Hematopoietic multipotent progenitor cell treated with erythropoietin and hydrocortisone succinate and interleukin-3 and kit ligand, for 8 days (in vitro differentiated cells): ENCODE measurements at places on chromosomes 7 and 10.

GRCh38 chr7:129840757-129841156 lies 112.0 kb downstream of the UBE2H start:
- DNase-seq = no peak

GRCh38 chr10:121485436-121486139 lies 112.7 kb downstream of the FGFR2 start:
- DNase-seq = no peak

- no peak for DNase-seq
These were observed 293.3 kb upstream of the KLF14 start for GRCh38 chr7:131027287-131027773.

DNA sequence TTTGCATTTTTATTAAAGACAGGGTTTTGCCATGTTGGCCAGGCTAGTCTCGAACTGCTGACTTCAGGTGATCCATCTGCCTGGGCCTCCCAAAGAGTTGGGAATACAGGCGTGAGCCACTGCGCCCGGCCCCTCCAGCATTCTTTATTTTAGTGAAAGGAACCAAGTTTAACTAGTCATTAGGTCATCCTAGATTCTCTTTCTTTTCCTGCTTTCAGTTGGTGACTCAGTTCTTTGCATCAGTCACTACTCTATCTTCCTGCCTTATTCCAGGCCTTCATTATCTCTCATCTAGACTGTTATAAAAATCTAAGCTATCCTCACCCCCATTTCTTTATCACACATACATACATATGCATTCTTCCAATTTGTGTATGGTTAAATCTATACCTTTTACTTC lies 63.7 kb downstream of the PRSS58 start:
- no peak for DNase-seq

- DNase-seq = no peak
These were observed 739.5 kb downstream of the SORCS1 start for GRCh38 chr10:106424981-106425380.

DNA sequence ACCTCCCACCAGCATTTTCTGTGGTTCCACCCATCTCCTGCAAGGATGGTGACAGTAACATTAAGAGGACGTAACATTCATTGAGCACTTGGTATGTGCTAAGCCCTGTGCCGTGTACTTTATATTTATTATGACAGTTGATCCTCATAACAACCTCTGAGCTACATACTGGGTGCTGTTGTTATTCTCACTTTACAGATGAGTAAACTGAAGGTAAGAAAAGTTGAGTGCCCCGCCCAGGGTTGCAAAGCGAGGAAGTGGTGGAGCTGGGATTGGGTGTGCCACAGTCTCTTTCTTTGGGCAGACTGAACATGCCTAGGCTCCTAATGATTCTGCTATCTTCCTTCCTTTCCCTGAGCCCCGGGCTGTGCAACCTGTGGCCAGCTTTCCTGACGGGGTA lies 107.4 kb downstream of the SH3PXD2A start:
- DNase-seq = no peak

DNA sequence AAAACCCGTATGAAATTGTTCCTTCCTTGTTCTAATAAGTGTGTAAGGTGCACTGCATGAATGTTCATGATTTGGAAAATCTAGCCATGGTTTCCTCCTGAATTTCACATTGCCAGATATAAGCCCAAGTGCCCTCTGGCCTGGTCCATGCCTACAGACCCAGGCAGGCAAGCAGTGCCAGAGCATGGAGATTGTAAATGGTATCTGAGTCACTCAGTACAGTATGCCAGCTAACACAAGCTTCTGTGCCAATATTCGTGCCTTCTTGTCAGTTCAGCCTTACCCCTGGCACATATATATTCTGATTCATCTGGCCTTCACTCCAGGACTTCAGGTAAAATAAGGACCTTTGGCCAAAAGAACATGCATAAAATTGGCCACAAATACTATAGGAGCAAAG lies 38.4 kb upstream of the PDE1C start:
- DNase-seq = no peak

DNA sequence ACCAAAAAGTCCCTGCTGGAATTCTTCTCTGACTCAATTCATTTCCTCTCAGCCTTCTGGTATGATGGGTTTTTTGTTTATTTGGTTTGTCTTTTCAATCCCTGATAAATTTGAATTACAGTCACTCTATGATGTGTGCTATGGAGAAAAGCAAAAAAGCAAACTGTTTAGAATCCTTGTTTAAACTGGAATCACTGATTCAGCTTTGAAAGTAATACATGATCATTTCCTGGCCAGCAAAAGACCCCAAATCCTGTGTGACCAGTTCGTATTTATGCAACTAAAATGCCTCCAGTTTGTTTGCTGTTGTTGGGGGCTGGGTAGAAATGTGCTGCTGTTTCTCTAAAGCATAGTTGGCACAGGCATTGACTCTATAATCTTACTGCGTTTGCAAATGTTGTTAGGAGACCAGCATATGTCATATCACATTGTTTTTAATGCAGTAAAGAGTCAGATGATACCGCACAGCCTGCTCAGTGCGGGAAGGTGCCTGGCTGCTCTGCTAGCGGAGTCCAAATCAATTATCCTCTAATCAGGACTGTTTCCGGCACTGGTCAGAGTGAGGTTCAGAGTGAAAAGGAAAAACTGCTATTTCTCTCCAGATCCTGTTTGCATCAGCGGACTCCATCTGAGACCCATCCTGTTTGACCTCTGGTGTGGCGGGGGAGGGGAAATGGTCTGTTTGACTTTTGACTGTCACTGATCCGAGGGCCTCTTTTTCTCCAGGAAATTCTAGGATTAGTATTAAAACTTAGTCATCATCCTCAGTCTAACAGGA lies 40.6 kb upstream of the ADD3 start:
- no peak for DNase-seq

- DNase-seq = no peak
These were observed 942.9 kb upstream of the LRRN3 start for GRCh38 chr7:110148054-110148453.

DNA sequence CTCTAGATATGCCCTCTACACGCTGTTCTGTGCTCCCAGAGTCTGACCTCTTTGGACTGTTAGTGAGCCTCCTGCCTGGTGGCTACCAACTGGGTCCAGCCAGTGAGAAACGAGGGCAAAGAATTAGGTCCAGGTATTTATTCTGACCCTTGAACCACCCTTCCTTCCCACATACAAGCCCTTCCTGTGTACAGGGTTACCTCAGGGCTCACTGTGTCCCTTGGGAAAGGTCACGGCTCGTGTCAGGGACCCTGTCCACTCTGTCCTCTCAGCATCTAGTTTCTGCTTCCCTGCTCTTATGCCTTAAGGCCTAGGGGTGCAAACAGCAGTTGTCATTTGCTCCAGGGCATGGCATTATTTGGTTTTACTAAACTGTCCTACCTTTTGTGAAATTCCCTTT lies 180.4 kb downstream of the SDK1 start:
- no peak for DNase-seq

DNA sequence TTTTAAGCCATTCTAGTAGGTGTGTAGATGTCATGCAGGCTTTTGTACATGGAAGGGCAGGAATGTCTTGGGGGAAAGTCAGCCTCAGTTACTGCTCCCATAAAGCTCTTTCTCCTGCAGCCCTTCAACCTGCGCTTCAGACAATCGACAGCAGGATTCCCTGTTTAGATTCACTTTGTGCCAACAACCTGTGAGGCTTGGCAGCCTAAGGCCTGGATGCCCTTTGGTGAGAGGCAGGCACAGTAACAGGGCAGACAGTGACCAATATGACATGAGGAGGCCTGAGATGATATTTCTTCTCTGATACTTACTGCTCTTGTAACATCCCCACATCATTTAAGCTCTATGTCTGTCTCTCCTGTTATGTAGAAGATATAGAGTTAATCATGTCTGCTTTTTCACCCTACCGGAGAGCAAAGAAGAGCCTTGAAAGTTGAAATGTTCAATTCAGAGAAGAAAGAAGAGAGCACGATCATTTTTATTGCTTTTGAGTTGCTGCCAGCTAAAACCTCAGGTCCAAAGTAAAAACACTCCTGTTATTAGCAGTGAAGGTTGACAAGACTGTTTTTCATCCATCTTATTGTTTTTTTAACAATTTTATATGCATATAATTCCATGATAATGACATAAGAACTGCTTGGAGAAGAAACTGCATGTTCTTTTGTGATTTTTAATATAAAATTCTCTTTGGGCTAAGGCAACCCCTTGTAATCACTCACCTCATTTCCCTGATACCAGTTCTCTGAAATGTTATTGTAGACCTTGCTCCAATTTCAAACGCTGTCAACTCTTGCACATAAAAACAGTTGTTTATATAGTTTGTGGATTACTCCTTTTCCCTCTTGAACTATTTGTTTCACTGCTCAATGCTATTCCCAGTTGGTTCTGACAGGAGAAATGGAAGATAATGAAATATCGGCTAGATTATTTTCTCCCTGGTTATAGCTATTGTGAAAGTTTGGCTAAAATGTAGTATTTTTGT lies 140.9 kb downstream of the GALNT17 start:
- no peak for DNase-seq

- DNase-seq = no peak
These were observed 366.4 kb downstream of the GALNT17 start for GRCh38 chr7:71498381-71498780.

DNA sequence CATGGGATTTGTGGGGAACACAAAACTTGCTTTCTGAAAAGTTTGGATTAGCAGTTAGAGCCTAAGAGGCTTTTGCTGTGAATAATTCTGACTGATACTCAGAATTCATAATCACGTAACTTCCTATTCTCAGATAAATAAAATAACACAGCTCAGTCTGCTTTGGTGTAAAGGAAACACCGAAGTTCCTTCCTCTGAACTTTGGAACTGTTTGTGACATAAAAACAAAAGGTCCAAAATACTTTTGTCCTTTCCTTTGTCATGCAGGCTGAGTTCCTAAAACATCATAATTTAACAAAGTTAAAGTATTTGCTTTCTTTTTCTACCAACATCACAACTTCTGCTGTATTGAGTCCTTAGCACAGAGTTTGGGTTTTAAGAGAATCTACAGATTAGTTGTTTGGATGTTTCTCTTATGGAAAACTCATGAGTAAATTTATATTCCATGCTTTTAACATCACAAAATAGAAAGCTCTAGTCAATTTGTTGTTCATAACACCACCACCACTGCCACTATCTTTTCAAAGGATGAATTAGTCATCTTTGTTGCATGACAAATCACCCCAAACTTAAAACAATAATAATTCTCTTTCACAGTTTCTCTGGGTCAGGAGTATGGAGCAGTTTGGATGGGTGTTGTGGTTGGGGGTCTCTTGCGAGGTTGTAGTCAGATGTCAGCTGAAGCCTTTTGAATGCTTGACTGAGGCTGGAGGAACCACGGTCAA lies 123.4 kb downstream of the REEP3 start:
- DNase-seq = no peak

DNA sequence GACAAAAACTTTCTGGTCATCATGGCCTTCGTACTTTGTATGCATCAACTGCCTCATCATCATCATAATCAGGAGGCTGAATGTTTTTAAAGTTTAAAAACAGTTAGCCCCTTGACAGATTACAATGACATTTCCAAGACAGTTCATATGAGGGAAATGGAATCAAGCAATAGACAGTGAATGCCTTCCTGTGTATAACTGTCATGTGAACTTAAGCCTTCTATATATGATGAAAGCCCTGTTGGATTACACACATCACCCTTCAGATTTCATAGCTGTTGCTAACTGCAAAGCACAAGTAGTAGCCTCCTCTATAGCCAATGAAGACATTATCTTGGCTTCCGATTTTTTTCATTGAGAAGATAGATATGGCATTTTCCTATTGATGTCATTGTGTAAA lies 154.0 kb downstream of the PLXDC2 start:
- DNase-seq = no peak

DNA sequence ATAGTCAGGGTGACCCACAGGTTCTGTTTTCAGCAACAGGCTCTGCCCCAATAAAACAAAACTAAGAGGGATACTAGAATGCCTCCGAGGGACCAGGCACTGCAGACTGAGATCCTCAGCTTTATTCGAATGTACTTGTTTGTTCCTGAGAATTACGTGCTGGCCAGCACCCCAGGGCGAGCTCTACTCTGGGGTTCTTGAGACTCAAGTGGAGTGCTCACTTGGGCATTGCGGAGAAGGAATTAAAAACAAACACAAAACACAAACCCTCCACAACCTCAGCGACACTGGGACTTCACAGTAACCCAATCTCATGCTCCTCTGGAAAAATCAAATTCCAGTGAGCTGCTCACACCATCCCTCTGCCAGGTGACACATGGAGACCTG lies 250.7 kb downstream of the TNS3 start:
- no peak for DNase-seq

DNA sequence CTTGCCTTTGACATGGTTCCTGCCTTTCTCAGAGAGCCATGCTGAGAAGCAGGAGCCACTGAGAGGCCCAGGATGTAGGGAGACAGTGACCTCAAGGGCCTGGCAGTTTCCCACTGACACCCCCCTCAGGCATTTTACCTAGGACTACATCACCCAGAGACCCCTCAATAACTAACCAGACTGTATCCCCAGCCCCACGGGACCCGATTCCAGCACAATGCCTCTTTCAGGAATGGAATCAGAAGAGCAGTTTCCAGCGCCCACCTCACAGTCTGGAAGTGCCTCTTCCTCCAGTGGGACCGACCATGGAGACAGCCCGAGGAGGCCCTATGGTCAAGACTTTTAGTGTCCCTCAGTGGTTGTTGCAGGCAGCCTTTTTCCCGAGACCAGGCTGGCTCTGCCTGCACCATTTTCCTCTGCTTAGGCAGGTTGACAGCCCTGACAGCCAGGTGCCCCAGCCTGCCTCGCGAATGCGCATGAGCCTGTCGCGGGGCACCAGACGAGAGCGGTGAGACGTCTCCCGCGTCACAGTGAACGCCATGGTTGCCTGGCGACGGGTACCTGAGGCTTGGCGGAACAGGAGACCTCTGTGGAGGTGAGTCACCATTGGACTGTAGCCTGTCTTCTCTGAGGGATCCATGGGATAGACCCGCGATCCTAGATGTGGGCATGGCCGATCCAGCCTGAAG lies 28.4 kb upstream of the ZNF273 start:
- no peak for DNase-seq

- DNase-seq = no peak
These were observed 136.6 kb upstream of the SVIL start for GRCh38 chr10:29771376-29771775.

GRCh38 chr10:127278001-127278400 lies 81.6 kb upstream of the INSYN2A start:
- no peak for DNase-seq

GRCh38 chr10:90288391-90288933 lies 569.4 kb downstream of the HTR7 start:
- no peak for DNase-seq

DNA sequence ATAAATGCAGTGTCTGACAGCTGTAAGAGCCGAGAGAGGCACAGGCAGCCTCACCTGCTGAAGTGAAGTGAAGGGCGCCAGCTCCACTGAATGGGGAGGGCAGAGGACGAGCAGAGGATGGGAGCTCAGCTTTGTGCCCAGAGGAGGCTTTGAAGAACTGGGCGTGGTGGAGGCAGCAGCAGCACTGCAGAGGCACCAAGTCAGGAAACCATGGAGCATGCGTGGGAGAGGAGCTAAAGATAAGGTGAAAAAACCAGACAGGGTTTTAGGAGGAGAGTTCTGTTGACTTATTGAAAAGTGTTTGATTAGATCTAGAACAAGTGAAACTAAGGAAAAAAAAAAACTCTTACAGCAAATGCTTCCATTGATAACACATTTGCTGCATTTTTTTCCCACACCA lies 216.4 kb downstream of the CXCL12 start:
- no peak for DNase-seq
